Stomach (tissue), 19 donors: ENCODE measurements at places on chromosomes 2 and 18.
A peak's percentile ranks its signal among the peaks of the same experiment; 100 is the strongest.

- DNase-seq, result peak; percentile 35
Measured at GRCh38 chr2:7867867-7868266, 814.0 kb upstream of the ID2 start.

DNA sequence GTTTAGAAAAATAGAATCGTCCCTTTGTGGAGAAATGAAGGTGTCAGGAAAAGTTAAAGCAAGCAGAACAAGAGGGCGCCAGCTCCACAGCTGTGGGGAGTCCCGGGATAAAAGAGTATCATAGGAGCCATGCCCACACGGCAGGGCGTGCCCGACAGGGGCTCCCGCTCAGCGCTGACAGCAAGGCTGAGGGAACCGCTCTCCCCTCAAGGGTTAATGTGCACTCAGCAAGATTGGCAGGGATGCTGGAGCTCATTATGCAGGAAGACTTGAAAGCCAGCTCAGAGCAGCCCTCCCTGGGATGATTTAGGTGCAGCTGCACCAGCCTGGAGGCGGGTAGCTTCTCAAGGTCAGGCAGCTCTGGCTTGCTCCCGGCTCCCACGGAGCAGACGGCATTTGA lies 500.2 kb downstream of the EIPR1 start:
- no peak for DNase-seq

DNA sequence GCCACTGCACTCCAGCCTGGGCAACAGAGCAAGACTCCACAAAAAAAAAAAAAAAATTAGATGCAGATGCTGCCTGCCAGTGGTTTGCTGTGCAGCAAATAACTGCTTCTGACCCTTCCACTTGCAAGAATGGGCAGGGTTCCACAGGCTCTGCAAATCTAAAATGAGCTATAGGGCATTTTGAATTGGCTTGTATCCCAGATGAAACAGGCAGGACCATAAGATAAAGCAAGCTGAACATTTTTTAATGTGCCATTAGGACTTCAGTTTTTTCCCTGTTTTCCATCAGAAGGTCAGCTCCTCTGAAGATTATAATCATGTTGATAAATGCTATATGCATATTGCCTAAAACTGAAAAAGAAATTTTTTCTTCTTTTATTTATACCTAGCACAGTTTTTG lies 15.7 kb upstream of the FZD7 start:
- no peak for DNase-seq

GRCh38 chr2:113888641-113889470 lies 1.0 kb upstream of the ACTR3 start:
- peak; percentile 38 for DNase-seq

DNA sequence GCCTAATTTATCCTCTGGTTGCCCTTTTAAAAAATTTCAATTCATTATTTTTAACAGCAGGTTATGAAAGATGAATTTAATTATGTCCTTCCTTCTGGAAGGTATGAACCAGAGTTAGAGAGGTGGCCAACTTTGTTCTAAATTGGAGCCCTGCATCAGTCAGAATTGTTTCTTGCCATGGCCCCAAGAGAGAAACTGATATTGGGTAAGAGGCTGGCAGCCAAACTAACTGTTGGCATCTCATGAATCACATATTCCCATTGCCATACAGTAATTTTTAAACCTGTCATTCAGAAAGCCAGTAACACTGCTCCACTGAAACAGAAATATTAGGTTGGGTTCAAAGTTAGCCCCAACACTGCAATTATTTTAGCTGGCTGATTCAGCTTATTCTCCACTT lies 67.4 kb downstream of the SMAD2 start:
- DNase-seq, result no peak

GRCh38 chr2:55581435-55581834 lies 36.0 kb downstream of the PPP4R3B start:
- no peak for DNase-seq
